NCI-H1417 (cell line): ENCODE measurements at places on chromosomes 7 and 10.

DNA sequence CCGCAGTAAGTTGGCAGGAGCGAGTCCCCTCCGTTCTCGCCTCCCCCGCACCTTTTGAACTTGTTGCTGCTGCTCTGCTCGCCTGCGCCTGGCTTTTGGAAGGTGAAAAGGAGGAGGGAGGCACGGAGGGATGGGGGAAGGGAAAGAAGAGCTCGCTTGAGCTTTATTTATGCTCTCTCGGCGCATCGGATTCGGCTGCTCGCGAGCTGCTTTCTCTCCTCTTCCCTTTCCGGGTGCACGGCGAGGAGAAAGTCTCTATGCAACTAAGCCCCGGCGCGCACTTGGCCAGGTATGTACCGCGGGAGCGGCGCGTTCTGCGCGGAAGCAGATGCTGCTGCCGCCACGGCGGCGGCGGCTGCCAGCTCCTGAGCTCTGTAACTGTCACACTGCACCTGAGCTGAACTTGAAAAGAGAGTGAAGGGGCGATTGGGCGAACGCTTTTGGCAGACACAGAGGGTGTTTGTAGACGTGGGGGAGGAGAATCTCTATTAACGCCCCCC lies 551 bp downstream of the KCND2 start:
- DNase-seq, result peak; percentile 85

- DNase-seq, result peak; percentile 61
Measured at GRCh38 chr7:131327049-131327625, 539 bp upstream of the MKLN1 start.

DNA sequence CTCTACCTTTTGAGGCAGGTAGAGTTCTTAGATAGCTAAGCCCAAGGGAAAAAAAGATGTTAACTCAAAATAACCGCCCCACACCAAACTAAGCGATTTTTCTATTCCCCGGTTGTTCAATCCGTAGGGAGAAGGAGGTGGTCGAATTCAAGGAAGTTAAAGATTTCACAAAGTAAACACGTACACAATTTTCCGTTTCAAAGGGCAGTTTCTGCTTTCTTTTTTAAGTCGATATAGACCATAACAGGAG lies 842 bp downstream of the KBTBD2 start:
- no peak for DNase-seq

GRCh38 chr7:84085998-84086397 lies 108.6 kb downstream of the SEMA3A start:
- no peak for DNase-seq

DNA sequence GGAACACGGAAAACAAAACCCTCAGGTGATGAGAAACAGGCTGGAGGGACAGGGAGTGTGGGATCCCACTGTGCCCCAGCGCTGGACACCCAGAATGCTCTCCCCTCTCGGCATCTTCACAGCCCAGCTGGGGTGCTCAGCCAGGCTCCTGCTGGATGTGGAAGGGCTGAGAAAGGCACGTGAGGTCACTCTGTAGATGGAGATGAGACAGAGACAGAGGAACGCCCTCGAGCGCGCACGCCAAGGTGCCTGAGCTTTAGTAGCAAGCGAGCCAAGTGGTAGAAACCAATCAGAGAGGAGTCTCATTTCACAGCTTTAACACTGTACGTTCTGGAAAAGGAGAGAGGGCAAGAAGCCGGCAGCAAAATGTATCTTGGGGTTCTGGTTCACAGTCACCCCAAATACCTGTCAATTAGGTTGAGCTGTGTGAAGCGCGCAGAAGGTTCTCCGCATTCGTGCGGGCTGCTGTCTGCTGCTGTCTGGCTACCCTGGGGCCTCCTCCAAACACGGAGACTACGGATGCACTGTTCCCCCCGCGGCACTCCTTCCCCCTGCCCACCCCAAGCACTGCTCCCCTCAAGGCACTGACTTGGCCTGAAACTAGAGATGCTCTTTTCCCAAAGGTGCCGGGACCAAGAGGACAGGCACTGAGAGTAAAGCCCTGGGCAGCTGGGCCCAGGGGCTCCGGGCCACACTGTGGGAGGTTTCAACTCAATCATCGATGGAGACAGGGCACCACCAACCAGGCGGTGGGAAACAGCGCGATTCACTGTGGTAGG lies 91.4 kb downstream of the ZRANB1 start:
- no peak for DNase-seq

DNA sequence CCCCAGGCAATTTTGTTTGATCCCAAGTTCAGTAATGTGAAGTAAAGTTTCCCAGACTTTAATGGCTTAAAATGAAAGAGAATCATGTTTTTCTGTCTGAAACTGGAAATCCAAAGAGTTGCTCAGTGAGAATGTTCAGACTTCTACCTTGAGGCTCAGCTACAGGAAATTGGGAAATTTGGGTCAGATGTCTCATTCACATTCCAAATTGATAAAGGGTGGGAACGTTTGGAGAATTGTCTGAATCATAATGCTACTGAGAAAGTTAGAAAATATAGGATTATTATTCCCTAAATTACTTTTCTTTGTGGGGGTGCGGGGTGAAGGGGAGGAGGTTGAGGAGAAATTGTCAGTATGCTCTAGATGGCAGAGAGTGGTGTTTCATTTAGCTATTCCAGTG lies 773.9 kb downstream of the LRMDA start:
- no peak for DNase-seq

DNA sequence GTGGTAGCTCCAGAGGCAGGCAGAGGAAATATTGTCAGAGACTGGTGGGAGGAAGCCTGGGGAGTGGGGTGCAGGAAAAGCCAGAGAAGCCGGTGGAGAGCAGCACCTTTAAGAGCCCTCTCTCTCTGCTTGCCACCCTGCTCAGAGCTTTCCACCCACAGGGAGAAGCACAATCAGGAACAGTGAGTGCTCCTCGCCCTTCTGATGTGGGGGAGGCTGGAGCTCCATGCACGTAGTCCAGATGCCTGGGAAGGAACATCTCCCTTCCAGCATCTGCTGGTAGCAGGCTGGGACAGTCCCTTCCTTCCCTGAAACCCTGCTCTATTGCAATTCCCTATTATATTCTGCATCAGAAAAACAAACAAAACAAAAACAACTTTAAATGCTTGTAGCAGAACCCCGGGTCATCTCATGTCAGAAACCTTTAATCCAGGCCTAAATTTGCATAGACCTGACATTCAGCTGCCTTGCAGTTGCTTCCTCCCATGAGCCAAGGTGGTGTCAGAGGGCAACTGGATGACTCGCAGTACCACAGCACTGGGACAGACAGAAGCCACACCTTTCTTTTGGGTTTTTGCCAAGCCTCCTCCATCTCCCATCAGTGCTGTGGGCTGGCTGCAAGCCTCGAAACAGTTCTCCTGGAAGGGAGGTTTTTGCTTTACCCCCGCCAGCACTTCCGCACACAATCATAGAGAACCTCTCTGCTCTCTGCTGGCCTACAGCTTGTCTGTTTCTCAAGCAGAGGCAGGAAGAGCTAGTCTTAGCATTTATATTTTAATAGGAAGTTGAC lies 13.1 kb downstream of the AVPI1 start:
- no peak for DNase-seq

- no peak for DNase-seq
Measured at GRCh38 chr7:42278344-42278743, 41.3 kb upstream of the GLI3 start.

DNA sequence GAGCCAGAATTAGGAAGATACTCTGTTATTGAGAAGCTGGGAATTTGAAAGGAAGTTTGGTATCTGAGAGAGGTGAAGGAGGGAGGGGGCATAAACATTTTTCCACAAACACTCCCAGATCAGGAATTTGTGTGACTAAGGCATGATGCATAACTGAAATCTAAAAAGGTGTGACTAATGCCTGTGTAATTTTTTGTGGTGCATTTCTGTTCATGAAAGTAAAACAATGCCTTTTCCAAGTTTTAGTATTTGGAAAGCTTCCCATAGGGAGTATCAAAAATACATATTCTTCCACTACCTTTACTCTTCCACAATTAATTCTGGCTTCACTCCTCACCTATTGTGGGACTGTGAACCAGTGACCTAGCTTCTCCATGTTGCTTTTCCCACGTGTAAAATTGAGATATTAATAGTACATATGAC lies 56.4 kb upstream of the CAV2 start:
- DNase-seq, result no peak

DNA sequence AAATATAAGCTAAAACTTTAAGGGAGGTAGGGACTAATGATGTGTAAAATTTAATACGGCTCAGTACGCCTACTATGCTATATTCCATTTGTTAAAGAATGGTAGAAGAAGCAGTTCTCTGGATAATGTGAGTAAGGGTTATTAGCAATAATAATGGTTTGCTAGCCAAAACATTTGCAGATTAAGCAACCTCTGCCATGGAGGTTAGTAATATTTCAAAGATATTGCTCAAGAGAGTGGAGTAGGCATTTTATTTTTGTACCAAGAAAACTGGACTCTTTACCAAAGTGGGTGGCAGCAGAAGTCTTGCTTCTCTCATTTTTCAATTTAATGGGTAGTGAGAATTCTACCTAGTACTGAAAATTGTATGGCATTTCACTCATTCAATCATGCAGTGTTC lies 158.9 kb upstream of the TMEM106B start:
- no peak for DNase-seq
